ENCODE measurements at places on chromosomes 3 and 15. TPM values are rescaled to one million over a fixed set of nuclear protein-coding genes. Genes with fewer than 3 reads are reported as not detected.

DNA sequence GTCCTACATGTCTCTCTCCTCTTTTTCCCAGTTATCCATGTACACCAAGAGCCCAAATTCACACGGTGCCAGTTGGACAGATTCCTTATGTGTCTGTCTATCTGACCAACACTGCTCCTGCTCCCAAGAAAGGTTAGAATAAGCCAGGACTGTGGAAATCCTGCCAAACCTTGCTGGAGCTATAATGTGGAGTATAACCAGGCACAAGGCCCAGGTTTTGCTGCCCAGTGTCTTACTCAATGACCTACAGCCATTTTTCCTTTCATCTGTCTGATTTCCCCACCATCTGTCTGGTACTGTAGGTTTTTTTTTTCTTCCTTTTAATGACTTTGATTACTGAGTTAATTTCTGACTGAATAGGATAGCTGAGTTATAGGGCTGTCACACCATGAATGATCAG is 26.5 kb upstream of the MINDY4B start:
- DNase-seq, result no peak

- no peak for DNase-seq
Observed at GRCh38 chr3:32177702-32178198, 60.7 kb upstream of the CMTM8 start.

DNA sequence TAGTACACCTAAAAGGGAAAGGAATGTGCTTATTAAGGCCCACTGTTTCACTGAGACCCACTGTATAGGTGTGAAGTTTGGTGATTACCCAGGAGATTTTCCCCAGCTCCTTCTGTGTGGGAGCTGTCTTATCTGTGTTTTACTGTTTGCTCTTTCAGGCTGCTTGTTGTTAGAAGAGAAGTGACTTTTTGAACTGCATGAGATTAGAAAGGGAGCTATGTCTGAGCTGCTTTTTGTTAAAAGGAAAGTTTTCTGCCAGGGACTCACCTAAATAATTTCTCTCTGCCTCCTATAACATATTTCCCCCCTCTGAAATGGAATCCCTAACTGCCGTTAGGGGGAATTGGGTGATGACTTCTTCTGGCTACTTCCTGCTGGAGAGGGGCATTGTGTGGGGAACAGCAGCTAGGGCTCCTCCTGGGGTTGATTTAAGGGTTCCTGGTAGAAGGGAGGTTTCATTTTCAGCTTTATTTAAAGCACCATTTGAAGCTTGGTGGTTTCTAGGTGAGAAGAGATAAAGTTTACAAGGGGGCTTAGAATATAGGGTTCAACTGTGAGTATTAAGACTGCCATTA is 77.1 kb upstream of the ATP11B start:
- no peak for DNase-seq

- DNase-seq, result no peak
Observed at GRCh38 chr3:42451546-42452230, 41.3 kb upstream of the LYZL4 start.

SMAD6 gene
- 10.9 TPM for polyA plus RNA-seq

GRCh38 chr3:31116651-31117050 is 222.2 kb upstream of the GADL1 start:
- no peak for DNase-seq

Measured in ovary (tissue), 10 donors.